ENCODE measurements at places on chromosomes 4 and X.

GRCh38 chrX:119391279-119391678, 7.9 kb upstream of the SLC25A43 start:
- DNase-seq: peak; percentile 55

DNA sequence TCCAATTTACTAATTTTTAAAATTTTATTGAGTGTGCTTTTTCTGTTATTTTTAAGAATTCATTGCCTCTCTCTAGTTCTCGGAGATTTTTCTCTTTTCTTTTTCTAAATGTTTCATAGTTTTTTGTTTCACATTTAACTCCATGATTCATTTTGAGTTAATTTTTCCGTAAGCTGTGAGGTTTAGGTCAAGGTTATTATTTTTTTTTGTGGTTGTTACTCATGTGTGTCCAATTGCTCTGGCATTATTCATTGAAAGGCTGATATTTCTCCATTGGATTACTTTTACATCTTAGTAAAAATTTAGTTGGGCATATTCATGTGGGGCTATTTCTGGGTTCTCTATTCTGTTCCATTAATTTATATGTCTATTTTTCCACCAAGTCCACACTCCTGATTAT, 220.8 kb downstream of the MID1IP1 start:
- DNase-seq: no peak

GRCh38 chr4:1154523-1155182, 17.7 kb downstream of the SPON2 start:
- no peak for DNase-seq

GRCh38 chr4:24382381-24382780, 202.0 kb downstream of the DHX15 start:
- no peak for DNase-seq

Data from NAMALWA (cell line).